ENCODE measurements at places on chromosomes 16 and 17. TPM values are rescaled to one million over a fixed set of nuclear protein-coding genes. Genes with fewer than 3 reads are reported as not detected.

GRCh38 chr17:41666237-41666641, 22.4 kb upstream of the EIF1 start:
- H3K27me3 ChIP-seq = peaks cover 10% of the 10 kb centered on the region
- peak overlapping the region; percentile 87 for H3K4me3 ChIP-seq
- H3K27ac ChIP-seq = no peak overlapping the region
- no peaks in the 10 kb centered on the region for H3K36me3 ChIP-seq
- H3K4me1 ChIP-seq = peaks cover 3% of the 10 kb centered on the region

DNA sequence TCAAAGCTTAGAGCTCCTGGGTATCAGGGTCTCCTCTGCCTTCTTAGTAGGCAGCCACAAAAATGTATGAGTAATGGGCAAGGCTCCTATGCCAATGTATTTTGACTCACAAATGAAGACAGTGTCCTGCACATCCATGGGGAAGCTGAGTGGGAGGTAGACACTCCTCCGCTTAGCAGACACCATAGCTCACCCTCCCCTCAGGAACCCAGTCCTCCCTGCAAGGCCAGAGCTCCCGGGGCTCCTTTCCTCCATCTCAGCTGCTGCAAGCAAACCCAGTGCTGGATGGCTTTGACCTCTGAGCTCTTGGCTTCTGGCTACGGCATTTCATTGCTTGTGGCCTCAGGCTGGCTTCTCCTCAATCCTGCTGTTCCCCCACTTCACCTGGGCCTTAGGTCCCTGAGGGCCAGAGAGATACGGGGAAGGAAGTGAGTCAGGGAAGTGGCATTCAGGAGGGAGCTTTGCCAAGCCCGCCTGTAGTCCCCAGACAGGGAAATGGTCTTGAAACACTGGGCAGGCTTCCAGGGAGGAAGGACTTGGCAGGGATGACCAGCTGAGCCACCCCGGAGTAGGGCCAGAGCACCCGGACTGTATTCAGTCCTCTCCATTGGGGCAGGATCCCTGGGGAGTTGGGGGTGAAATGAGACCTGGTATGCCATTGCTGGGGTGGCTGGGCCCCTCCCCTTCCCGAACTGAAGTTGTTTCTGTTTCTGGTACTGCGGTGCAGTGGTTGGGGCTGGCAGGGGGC, 4.5 kb downstream of the ABCC3 start:
- peaks cover 4% of the 10 kb centered on the region for H3K36me3 ChIP-seq
- no peak overlapping the region for H3K4me3 ChIP-seq
- no peak overlapping the region for H3K27ac ChIP-seq
- DNase-seq = no peak

GRCh38 chr17:15117239-15117638, 147.9 kb downstream of the PMP22 start:
- H3K4me1 ChIP-seq = no peaks in the 10 kb centered on the region
- peaks cover 6% of the 10 kb centered on the region for H3K36me3 ChIP-seq
- no peak overlapping the region for H3K4me3 ChIP-seq
- H3K27ac ChIP-seq = no peak overlapping the region
- peaks cover 2% of the 10 kb centered on the region for H3K27me3 ChIP-seq
- no peak for DNase-seq

DNA sequence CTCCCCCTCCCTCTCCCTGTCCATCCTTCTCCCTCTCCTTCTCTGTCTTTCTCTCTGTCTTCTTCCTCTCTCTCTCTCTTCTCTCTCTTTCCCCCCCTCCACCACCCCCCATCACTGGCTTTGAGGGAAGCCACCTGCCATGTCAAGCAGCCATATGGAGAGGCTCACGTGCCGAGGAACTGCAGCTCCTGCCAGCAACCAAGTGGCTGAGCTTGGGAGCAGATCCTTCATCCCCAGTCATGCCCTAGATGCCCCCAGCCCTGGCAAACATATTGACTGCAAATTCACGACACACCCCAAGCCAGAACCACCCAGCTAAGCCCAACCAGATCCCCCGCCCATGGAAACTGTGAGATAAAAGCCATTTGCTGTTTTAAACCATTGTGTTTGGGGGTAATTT, 40.9 kb upstream of the RBFOX3 start:
- H3K27me3 ChIP-seq = peaks cover 1% of the 10 kb centered on the region
- no peaks in the 10 kb centered on the region for H3K4me1 ChIP-seq
- H3K4me3 ChIP-seq = no peak overlapping the region
- no peak overlapping the region for H3K27ac ChIP-seq

GRCh38 chr17:77318491-77319210, 177.9 kb downstream of the SEC14L1 start:
- no peak overlapping the region for H3K27ac ChIP-seq
- H3K27me3 ChIP-seq = peaks cover 10% of the 10 kb centered on the region
- DNase-seq = no peak

- H3K27me3 ChIP-seq = no peaks in the 10 kb centered on the region
- H3K4me1 ChIP-seq = no peaks in the 10 kb centered on the region
- no peak overlapping the region for H3K27ac ChIP-seq
- peaks cover 54% of the 10 kb centered on the region for H3K36me3 ChIP-seq
- DNase-seq = no peak
Observed at GRCh38 chr17:81608605-81609004, 28.3 kb downstream of the NPLOC4 start.

GRCh38 chr17:290121-290521, 62.5 kb downstream of the RPH3AL start:
- no peak for DNase-seq
- no peak overlapping the region for H3K27ac ChIP-seq
- H3K27me3 ChIP-seq = peaks cover 11% of the 10 kb centered on the region
- H3K4me1 ChIP-seq = no peaks in the 10 kb centered on the region
- H3K4me3 ChIP-seq = no peak overlapping the region

GRCh38 chr17:4236456-4236855, 27.3 kb downstream of the ANKFY1 start:
- H3K27ac ChIP-seq = no peak overlapping the region
- H3K27me3 ChIP-seq = no peaks in the 10 kb centered on the region
- H3K36me3 ChIP-seq = peaks cover 12% of the 10 kb centered on the region
- DNase-seq = no peak
- H3K4me1 ChIP-seq = no peaks in the 10 kb centered on the region

GRCh38 chr16:57128771-57129389, 36.5 kb downstream of the CPNE2 start:
- peaks cover 10% of the 10 kb centered on the region for H3K27me3 ChIP-seq
- H3K27ac ChIP-seq = no peak overlapping the region

GRCh38 chr16:80027007-80027965, 426.7 kb upstream of the MAF start:
- peak; percentile 15 for DNase-seq
- H3K36me3 ChIP-seq = no peaks in the 10 kb centered on the region
- H3K27me3 ChIP-seq = no peaks in the 10 kb centered on the region
- H3K4me1 ChIP-seq = peaks cover 33% of the 10 kb centered on the region
- no peak overlapping the region for H3K27ac ChIP-seq
- H3K4me3 ChIP-seq = no peak overlapping the region

- peaks cover 5% of the 10 kb centered on the region for H3K4me1 ChIP-seq
- H3K27me3 ChIP-seq = peaks cover 2% of the 10 kb centered on the region
- no peak overlapping the region for H3K27ac ChIP-seq
Observed at GRCh38 chr16:58821886-58822285, 87.8 kb upstream of the GOT2 start.

GRCh38 chr16:879461-879861, 78.9 kb upstream of the GNG13 start:
- peaks cover 12% of the 10 kb centered on the region for H3K27me3 ChIP-seq
- H3K27ac ChIP-seq = no peak overlapping the region
- H3K36me3 ChIP-seq = no peaks in the 10 kb centered on the region
- no peak overlapping the region for H3K4me3 ChIP-seq

DNA sequence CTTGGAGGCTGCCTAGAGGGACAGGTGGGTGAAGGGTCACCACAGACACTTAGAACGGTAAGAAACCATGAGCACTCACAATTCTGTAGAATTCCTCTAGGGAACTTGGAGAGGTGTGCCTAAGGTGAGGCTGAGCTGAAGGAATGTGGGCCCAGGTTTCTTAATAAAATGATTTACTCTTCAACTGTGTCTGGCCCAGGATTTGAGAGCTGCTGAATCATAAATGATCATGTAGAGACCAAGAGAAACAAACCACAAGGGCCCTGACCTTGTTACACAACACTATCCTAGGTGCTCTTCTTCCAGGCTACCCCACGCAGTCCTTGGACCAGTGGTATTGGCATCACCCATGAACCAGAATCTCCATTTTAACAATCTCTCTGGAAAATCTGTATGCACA, 27.7 kb downstream of the ZNF18 start:
- no peak overlapping the region for H3K4me3 ChIP-seq
- no peaks in the 10 kb centered on the region for H3K4me1 ChIP-seq
- H3K27me3 ChIP-seq = peaks cover 3% of the 10 kb centered on the region
- no peak overlapping the region for H3K27ac ChIP-seq

DNA sequence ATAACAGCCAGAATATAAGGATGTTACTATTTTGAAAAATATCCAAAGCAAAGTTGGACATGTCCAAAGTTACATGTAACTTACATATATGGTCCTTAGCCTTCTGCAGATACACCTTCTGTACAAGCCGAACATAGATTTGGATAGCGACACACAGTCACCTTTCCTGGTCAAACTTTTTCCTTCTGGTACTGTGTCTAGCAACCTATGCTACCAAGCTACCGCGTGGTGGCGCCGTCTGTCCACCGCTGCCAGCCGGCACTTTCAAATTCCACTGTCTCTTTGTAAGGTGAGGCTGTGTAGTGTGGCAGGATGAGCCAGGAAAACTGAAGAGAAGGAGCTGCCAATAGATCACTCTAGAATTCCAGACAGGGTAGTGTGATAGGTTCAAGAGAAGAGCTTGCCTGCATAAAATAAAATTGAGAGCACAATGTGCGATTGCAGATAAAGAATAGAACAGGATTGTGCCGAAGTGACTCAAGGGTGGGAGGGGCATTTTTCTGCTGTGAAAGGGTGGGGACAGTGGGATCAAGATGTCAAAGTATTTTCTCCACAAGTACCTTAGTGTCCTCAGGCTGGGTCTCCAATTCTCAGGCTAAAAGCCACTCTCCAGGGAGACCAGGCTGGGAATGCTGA, 366.9 kb downstream of the SLC39A11 start:
- DNase-seq = peak; percentile 61
- H3K27ac ChIP-seq = no peak overlapping the region
- peaks cover 4% of the 10 kb centered on the region for H3K27me3 ChIP-seq
- H3K4me3 ChIP-seq = no peak overlapping the region

DNA sequence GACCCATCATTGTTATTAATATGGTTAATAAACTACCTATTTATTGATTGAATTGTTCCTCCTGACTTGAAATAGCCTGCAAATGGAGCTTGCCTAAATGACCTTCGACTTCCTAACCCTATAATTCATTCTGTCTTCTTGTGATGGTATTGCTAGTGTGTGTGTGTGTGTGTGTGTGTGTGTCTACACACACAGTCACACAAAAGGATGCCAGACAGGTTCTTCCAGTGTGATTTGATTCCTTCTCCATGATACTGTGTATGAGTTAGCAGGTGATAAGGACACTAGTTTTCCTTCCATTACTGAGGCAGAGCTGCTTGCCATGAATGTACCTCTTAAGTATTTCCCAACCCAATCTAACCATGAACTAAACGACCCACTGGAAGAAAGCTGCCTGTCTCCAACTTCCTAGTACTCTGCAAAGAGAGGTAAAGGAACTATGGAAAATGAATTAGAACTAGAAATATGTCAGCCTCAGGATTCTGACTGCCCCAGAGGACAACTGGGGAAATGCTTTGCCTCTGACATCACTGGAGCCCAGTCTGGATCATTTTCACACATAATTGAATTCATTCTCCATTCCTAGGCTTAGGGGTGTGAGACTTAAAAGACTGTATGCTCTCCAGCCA, 3.5 kb upstream of the CDC6 start:
- H3K27ac ChIP-seq = peak overlapping the region; percentile 5
- no peak for DNase-seq
- H3K27me3 ChIP-seq = peaks cover 8% of the 10 kb centered on the region
- peaks cover 14% of the 10 kb centered on the region for H3K36me3 ChIP-seq
- no peak overlapping the region for H3K4me3 ChIP-seq
- peaks cover 6% of the 10 kb centered on the region for H3K4me1 ChIP-seq

GRCh38 chr17:75784473-75785015, at the start of gene UNK:
Gene UNK, plus strand, starts transcription at chr17:75784806. Its CDS starts 75 bp downstream, at chr17:75784881.
- peak within 1 kb of the TSS; percentile 99 for H3K27ac ChIP-seq
- peak within 1 kb of the TSS; percentile 89 for H3K4me3 ChIP-seq
- peaks cover 8% of the 10 kb centered on the region for H3K27me3 ChIP-seq
- peak; percentile 94 for DNase-seq
- H3K4me1 ChIP-seq = peaks cover 22% of the 10 kb centered on the region

DNA sequence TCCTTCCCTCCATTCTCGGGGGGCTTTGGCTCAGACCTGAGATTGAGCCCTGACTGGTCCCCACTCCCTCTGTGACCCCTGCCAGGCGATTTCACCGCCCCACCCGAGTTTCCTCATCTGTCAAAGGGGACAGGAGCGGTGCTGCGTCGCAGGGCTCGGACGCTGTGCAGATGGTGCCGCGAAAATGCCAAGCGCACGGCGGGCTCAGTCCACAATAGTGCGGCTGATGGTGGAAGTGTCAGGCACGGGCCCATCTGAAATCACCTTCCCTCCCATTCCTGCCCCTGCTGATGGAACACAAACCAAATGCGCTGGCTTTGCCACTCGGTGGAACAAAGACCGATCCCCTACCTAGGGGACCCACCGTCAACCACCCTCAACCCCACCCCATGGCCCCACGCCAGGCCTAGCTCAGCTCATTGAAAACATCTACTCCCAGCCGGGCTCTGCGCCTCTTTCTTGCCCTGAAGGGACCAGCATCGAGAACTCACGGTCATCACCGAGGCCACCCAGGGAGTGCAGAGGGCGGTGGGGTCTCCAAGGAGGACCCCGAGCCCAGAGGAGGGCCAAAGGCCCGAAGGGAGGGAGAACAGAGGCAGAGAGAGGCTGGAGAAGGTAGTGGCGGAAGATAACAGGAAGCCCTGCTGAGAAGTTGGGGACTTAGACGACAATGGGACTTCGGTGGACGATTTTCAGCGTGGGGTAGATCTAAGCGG, 1.4 kb downstream of the CARHSP1 start:
- no peak for DNase-seq
- H3K27ac ChIP-seq = peak overlapping the region; percentile 89
- H3K27me3 ChIP-seq = peaks cover 12% of the 10 kb centered on the region
- peak overlapping the region; percentile 98 for H3K4me3 ChIP-seq

- no peak overlapping the region for H3K4me3 ChIP-seq
- H3K36me3 ChIP-seq = peaks cover 3% of the 10 kb centered on the region
- no peak for DNase-seq
- H3K27me3 ChIP-seq = peaks cover 1% of the 10 kb centered on the region
- H3K4me1 ChIP-seq = no peaks in the 10 kb centered on the region
Observed at GRCh38 chr16:69794486-69794885, 32.4 kb downstream of the WWP2 start.

DNA sequence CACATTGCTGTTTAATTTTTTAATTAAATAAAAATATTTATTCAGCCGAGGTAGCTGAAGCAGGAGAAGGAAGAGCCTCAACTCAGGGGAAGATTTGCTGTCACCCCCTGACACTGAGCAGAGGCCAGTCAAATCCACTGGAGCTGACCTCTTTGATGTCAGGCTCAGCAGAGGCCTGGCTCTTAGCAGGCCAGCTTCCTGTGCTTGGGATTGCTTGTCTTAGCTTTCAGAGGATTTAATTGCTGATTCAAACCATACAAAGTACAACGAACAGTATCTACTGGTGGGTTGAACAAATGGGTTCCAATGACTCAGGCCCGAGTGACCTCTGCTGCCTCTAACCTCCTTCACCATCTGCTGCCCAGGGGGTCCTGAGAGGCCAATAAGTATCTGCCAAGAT, 417.0 kb upstream of the HSBP1 start:
- peaks cover 4% of the 10 kb centered on the region for H3K27me3 ChIP-seq
- no peaks in the 10 kb centered on the region for H3K36me3 ChIP-seq
- no peak overlapping the region for H3K4me3 ChIP-seq
- no peaks in the 10 kb centered on the region for H3K4me1 ChIP-seq
- H3K27ac ChIP-seq = no peak overlapping the region
- no peak for DNase-seq

Gene P2RX1
- not detected for total RNA-seq

Gene HLF
- not detected for total RNA-seq

Gene ANKRD40CL
- not detected for total RNA-seq

Gene CD79B
- total RNA-seq = 3.4 TPM

Data from endothelial cell (in vitro differentiated cells).